GM12891 (cell line): ENCODE measurements at places on chromosomes 16 and 17.

DNA sequence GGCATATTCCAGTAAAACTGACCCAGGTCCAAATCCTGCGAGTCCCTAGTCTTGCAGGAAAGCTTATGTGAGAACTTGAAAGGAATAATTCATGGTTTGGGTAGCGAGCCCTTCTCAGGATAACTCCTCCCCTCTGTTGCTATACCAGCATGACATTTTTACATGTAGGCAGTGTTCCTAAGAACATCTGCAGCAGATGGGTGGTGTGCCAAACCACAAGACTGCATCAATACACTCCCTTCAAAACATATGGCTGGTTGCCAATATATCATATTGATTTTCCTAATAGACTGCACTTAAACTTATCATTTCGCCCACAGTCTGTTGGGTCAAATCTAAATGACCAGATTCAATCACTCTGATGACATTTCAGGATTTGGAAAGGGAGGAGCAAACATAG lies 19.9 kb downstream of the PSME3IP1 start:
- DNase-seq, result no peak

- DNase-seq, result no peak
Observed at GRCh38 chr17:69535016-69535570, 120.6 kb downstream of the MAP2K6 start.

GRCh38 chr16:85661740-85662481 lies 26.8 kb downstream of the GINS2 start:
- DNase-seq, result peak; percentile 15

GRCh38 chr17:32482568-32483320 lies 4.0 kb upstream of the CDK5R1 start:
- DNase-seq, result no peak

DNA sequence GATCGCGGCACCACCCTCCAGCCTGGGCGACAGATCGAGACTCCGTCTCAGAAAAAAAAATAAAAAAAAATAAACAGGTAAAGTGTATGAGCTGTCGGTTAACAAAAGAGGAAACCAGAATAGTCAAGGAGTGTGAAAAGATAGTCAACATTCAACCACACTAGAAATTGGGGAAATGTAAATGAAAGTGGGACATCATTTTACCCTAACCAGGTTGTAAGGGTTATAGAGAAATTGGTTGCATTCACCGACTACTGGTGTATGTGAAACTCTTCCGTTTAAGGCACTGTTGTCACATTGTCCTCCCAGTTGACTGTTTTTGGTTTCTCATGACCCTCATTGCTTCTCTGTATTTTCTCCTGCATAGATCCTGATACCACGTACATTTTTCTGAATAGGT lies 62.8 kb downstream of the RABEP1 start:
- no peak for DNase-seq
